ENCODE measurements at places on chromosomes 13 and 19.

- DNase-seq: no peak
These were observed 343.0 kb downstream of the KLF5 start for GRCh38 chr13:73401769-73402168.

- DNase-seq: no peak
These were observed 15.9 kb downstream of the NRTN start for GRCh38 chr19:5820785-5821184.

GRCh38 chr19:35468637-35469036, 20.6 kb downstream of the FFAR2 start:
- no peak for DNase-seq

DNA sequence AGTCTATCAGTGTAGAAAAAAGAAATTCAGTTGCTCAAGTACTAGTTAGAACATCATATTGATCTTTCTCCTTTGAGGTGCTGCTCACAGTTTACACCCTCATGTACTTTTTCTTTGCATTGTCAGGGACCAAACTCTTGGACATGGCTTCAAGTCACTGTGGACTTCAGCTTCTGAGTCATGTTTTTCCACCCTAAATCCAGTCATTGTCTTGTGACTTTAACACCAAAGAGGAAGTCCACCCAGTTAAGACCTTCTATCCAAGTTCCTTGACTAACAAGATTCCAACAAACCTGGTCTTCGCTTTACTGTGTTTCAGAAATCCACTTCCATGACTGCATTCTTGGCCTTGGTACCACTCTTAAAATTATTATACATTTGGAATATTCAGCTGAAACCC, 206.7 kb upstream of the ARGLU1 start:
- DNase-seq: no peak

DNA sequence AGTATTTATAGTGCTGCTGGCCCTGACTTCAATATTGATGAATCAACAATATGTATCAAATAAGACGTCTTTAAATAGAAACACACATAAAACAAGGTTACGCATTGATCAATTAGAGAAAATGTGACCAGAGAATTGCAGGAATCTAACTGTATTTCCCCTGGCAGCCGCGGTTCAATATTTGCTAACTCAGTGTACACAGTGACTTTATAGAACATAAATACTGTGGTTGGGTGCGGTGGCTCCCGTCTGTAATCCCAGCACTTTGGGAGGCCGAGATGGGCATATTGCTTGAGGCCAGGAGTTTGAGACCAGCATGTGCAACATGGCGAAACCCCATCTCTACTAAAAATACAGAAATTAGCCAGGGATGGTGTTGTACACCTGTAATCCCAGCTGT, 22.8 kb upstream of the UPF3A start:
- no peak for DNase-seq

GRCh38 chr13:76461999-76462398, 424.2 kb downstream of the KCTD12 start:
- peak; percentile 69 for DNase-seq

GRCh38 chr19:31560086-31561060, 211.1 kb upstream of the TSHZ3 start:
- peak; percentile 40 for DNase-seq

GRCh38 chr13:71089056-71089455, 777.9 kb downstream of the DACH1 start:
- DNase-seq: no peak

DNA sequence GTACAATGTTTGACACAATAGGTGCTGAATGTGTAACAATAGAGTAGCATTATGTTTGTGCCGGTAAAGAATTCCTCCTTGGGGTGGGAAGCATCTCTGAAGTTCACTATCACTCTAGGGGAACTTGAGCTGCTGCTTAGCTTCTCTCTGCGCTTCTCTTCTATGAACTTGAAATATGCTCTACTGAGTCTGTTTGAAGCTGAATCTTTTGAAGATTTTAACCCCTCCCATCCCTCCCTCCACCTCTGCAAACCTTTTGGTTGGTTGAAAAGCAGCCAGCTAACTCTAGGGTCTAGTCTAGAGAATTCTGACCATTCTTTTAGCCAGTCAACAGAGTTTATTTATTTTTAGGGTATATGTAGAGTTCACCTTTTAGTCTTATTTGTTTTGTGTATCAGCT, 2.5 kb downstream of the PCCA start:
- no peak for DNase-seq

GRCh38 chr19:17402982-17403855, 2.2 kb downstream of the BST2 start:
- DNase-seq: no peak

DNA sequence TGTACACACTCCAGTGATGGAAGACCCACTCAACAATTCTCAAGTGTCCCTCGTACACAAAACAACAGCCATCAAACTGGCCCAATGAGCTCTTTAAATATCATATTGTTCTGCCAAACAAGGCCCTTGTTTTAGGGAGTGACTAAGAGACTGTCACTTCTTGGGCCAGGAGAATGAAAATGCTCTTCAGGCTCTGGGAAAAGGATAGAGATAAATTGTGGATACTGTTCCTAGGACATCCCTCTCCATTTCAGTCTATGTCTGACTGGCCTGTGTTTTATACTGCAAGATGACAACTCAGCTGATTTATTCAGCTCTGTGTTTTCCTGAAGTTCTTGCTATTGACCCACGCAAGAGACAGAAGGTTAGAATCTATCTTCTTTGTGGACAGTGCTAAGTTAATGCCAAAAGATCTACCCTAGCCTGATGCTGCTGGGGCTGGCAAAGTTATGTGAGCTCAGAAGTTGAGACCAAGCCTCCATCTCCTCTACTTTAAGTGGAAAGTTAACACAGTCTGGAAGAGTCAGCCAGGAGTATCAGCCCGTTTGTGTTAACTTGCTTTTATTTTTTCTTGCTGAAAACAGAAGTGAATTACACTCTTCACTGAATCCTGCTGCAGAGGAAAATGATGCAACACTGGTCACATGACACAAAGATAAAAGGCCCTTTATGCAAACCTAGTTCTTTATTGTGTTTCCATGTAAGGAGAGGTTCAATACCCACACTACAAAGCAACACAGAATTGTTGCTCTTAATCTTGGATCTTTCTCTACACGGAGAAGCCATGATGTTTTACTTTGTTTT, 14.6 kb downstream of the FRY start:
- no peak for DNase-seq

DNA sequence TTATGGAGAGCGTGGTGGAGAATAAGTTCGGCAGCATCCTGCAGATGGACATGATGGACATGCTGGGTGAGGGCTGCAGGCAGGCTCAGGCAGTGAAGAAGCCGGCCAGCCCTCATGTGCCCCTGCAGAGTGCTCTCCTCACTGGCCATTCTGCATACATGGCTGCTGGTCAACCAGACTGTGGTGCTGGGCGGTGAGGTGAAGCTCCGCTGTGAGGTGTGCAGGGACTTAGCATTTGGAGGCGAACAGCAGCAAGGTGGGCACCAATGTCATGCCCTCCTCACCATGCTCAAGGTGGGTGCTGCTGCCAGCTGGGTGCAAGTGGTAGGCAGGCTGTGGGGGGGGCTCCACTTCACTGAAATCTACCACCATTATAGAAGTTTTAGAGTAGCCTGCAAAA, 5.7 kb upstream of the ZNF492 start:
- DNase-seq: no peak

DNA sequence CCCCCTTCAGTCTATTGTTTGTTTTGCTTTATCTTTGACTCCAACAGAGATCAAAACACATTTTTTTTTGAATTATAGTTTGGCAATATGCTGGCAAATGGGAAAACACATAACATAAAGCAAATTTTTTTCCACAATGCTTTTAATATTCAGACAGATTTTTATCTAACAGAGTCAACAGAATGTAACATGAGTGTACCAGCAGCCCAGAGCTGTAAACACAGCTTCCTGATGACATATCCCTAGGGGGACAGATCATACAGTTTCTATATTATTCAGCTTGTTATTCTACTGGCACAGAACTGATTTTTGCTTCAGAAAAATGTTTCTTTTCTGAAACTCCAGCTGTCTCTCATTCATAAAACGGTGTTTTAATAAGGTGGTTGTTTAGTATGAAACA, 168.8 kb downstream of the OLFM4 start:
- no peak for DNase-seq

- DNase-seq: no peak
These were observed 12.8 kb upstream of the PEAK3 start for GRCh38 chr19:2294687-2295335.

- peak; percentile 60 for DNase-seq
These were observed 587 bp downstream of the TMEM238 start for GRCh38 chr19:55383279-55384130.

GRCh38 chr13:21901336-21901735, 230.5 kb downstream of the FGF9 start:
- DNase-seq: no peak

DNA sequence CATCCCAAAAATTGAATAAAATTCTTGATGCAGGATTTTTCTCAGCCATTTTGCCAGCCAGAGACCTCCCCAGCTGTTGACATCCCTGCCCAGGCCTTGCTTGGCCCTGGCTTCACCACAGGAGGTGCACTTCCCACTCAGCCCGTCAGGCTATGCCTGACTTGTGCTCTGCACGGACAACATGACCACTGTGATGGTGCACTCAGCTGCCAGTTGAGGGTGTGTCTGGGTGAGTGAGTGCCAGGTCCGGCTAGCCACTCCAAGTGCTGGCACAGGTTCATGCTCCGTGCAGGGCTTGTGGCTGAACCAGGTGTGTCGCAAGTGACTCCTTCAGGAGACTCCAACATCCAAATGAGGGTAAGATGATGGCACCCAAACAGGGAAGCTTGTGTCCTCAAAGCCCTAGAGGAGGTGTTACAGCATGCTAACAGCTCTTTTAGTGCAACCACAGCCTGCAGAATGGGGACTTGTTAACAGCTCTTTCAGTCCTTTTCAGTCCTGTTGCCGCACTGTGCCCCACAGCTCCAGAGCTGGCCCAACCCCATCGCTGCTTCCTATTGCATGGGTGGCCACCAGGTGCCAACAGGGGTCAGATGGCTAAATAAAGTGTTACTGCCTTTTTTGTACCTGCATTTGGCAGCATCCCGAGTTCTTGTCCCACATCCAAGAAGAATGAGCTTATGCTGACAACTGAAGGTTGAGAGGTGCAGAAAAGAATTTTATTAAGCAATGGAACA, 380.7 kb downstream of the SLITRK5 start:
- no peak for DNase-seq

- no peak for DNase-seq
These were observed 5.1 kb downstream of the DACH1 start for GRCh38 chr13:71861769-71862458.

- DNase-seq: no peak
These were observed 34.5 kb upstream of the CEACAM8 start for GRCh38 chr19:42629191-42629590.

DNA sequence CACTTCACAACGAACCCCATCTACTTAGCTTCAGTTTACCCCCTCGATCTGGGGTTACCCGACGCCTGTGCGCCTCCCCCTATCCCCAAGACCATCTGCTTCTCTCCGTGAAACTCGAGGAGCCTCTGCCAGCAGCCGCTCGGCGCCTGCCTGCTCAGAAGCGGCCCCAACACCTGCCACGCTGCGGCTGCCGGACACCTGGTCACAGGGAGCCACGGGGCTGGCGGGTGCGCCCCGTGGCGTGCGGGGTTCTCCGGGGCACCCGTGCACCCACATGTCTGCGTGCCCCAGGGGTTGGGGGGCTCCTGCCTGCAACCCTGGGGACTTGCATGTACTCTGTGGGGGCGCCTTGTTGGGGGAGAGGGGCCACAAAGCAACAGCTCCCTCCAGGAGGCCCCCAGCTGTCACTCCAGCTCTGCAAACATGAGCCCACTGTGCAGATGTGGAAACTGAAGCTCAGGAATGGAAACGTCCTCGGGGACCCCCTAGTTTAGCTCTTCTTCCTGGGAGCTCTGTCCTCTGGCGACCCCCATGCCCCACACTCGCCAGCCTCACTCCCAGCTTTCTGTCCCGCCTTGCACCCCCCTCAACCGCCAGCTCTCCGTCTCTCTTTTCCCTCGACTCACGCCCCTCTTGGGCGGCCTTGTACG, 7.0 kb upstream of the SEMA6B start:
- no peak for DNase-seq

DNA sequence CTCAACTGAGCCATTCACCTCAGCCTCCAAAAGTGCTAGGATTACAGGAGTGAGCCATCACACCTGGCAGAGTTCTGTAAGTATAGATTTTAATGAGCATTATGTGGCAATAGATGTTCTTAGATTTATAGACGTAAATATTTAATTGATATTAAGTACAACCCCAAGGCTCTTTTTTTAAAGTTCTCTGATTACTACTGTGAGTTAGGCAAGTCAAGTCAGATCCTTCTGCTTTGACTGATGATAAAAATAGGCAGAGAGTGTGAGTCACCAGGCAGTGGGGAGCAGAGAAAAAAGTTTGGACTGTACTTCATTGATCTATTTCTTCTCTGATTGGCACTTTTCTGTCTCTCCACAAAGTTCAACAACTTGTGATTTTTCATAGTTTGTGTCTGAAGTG, 1379.9 kb downstream of the UQCRFS1 start:
- no peak for DNase-seq

GRCh38 chr19:18408053-18408476, 10.6 kb upstream of the LRRC25 start:
- no peak for DNase-seq

DNA sequence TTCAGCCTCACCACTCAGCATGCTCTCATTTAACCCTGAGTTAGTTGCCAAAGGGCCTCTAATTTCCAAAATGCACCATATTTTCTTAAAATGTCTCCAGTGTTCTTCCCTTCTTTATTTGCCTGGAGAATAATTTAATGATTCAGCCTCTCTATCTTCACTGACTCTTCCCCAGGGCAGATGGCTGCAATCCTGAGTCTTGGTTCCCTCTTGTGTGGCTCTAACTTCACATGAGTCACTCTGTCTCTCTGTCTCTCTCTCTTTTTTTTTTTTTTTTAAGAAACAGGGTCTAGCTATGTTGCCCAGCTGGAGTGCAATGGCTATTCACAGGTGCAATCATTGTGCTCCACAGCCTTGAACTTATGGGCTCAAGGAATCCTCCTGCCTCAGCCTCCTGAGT, 251.4 kb downstream of the VWA8 start:
- no peak for DNase-seq

DNA sequence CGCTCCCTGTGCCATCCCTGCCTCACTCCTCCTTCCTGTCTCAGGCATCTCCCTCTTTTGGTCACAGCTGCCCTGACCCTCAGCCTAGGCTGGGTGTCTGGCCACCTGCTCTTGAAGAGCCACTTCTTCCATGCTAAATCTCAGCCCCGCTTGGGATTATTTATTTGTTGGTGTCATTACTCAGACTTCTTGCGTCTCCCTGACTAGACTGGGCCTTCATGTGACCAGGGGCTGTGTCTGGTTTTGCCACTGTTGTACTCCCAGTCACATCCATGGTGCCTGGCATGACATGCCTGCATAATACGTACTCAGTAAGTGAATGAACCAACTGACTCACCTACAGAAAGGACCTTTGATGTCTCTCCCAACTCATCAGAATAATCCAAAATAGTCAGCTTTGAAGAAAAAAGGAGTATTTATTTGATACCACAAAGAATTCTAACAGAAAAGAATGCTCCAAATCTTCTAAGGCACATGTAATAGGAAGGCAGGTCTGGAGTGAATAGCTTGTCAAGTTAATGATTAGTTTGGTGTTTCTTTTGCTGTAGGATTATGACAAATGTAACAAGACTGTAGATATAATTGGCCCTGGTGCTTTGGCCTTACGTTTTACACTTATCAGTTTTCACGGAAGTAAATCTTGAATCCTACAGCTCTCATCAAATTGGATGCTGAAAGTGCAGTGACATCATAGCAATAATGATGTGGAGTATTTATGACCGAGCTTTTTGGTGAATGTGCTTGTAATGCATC, 84.0 kb downstream of the ALOX5AP start:
- DNase-seq: no peak

Data from left hindlimb (tissue), 1 donor.